ENCODE measurements at places on chromosomes 1 and 21.

DNA sequence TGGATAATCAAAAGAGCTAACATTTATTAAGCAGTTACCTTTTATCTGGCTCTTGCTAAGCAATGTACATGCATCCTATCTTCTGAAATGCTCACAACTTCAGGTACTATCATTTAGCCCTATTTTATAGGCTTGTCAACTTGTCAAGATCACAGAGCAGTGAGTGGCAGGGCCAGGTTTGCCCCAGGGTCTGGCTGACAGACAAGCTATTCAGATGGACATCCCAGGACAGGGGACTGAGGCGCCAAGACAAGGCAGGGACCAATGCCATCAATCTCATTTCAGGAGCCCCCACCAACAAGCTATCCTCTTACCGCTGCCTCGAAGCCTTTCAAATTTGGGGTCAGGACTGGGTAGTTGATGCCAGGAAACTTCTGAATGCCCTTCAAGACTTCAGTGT, 8.9 kb downstream of the HMGCL start:
- DNase-seq: no peak

DNA sequence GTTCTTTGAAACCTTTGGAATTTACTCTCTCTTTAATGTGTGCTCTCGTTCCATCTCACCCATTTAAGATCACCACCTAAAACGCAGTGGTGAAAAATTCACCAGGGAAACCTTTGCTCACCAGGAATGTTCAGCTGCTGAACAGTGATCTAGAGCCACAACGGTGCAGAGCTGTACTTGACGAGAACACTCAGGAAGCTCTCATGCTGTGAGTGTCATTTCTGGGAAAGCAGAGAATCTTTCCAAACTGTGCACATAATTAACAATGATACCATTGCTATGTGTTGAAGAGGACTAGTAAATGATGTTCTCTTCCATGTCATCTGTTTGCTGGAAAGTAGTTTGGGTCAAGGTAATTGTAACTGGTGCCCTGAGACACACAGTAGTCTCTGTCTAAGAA, 117.1 kb downstream of the ZZZ3 start:
- DNase-seq: no peak

GRCh38 chr1:223341121-223341520, 22.9 kb downstream of the SUSD4 start:
- DNase-seq: no peak

DNA sequence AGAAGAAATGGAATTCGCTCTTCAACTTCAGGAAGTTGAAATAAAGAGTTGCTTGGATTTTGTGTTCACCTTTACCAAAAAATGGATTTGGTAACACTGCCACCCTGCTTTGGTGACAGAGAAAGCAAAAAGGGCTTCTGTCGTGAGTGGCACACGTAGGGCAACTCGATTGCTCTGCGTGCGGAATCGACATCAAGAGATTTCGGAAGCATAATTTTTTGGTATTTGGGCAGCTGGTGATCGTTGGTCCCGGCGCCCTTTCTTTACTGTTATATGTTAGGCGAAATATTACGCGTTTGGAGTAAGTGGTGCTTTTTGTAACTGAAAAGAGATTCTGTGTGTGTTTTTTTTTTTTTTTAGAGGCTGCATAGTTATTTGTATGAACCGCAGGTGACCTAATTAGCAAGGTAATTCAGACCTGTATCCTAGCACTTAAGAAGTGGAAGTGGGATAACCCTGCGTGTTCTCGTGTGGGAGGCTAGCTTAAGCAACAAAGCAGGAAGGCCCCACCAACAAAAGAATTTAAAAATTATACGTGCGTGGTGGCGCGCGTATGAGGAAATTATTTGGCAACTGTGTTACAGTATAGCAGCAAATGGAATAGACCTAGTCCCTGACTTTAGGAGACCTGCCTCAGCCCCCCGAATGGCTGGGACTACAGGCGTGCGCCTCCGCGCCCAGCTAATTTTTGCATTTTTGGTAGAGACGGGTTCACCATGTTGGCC, at the start of gene RNU11:
TSS of gene RNU11 (plus strand) at position 127 of the 725 bp plus-strand sequence.
- peak; percentile 94 for DNase-seq

DNA sequence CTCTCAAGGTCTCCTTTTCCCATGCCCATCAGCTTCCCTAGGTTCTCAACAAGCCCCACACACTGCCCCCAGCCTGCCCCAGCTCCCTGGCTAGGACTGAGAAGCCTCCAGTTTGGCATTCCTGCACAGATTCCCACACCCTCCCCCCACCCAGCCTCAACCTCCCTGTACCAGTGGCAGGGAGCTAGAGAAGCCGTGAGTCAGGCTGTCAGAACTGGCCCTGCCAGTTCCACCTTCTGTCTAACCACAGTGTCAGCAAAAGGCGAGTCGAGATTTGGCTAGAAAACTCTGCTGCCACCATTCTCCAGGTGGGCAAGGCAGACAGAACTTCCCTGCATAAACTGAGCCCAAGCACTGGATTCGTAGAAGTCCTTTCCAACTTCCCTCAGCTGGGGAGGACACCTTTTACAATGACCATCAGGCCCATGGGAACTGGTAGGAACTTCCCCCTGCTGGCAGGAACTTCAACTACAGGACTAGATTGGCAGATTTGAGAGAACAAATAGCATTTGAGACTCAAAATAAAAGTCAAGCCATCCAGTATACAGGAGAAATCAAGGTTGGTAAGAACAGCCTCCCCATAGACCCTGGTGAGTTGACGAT, 31.0 kb downstream of the TNNT2 start:
- no peak for DNase-seq

DNA sequence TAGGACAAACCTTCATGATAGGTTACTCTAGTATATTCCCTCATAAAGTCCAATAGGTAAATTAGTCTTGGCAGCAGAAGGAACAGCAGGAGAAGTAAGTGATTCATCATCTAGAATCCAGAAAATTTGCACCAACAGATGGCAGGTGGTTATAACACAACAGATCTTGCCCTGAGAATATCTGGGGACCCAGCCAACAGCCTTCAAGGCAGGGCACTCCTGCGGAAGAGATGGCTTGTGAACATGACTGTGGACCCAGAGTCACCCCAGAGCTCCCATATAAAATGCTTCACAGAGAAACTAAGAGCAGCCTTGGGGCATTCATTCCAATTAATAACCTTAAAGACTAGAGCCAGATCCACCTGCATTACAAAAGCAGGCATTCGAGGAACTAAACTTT, 7.9 kb upstream of the PLA2G2C start:
- DNase-seq: no peak

DNA sequence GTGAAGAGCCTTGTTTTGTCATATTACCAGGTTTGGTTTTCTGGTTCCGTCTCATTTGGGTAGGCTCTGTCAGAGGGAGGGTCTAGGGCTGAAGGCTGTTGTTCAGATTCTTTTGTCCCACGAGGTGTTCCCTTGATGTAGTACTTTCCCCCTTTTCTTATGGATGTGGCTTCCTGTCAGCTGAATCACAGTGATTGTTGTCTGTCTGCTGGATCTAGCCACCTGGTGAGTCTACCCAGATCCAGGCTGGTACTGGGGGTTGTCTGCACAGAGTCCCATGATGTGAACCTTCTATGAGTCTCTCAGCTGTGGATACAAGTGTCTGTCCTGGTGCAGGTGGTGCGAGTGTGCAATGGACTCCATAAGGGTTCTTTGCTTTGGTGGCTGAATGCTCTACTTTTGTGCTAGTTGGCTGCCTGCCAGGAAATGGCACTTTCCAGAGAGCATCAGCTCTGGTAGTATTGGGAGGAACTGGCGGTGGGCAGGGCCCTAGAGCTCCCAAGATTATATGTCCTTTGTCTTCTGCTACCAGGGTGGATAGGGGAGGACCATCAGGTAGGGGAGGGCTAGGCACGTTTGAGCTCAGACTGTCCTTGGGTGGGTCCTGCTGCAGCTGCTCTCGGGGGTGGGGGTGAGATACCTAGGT, 246.0 kb downstream of the RYR2 start:
- no peak for DNase-seq

DNA sequence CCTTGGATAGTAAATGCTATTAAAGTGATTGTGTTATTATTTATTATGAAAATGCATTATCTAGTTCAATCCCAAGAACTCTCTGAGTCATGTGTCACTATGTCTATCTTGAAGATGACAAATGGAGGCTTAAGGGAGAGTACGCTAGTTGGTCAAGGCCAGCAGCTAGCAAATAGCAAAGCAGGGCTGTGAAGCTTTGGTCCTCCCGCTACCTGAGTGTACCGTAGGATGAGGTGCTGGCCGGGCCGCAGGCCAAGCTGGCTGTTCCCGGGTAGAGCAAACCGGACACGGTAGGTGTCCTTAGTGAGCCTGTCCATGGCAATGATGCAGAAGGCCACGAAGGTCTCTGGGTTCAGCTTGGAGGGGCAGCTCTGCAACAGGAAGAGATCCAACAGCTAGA, 9.3 kb downstream of the CYB5RL start:
- no peak for DNase-seq

DNA sequence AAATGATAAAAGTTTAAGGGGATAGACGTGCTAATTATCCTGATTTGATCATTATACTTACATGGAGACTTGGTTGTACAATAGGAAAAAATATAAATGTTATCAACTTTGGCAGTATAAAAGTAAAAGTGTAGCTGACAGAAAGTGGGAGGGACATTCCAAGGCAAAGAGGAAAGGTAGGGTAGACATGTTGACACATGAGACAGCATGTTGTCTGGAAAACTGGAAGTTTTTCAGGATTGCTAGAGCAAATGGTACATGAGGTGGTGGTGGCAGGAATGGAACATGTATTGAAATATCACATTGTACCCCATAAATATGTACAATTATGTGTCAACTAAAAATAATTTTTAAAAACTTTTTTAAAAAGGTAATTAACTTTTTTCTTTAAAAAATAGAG, 13.2 kb downstream of the DIPK1A start:
- no peak for DNase-seq

- no peak for DNase-seq
Measured at GRCh38 chr1:28437264-28437923, 67.9 kb downstream of the PHACTR4 start.

- DNase-seq: no peak
Measured at GRCh38 chr1:184843732-184844495, 89.3 kb upstream of the EDEM3 start.

DNA sequence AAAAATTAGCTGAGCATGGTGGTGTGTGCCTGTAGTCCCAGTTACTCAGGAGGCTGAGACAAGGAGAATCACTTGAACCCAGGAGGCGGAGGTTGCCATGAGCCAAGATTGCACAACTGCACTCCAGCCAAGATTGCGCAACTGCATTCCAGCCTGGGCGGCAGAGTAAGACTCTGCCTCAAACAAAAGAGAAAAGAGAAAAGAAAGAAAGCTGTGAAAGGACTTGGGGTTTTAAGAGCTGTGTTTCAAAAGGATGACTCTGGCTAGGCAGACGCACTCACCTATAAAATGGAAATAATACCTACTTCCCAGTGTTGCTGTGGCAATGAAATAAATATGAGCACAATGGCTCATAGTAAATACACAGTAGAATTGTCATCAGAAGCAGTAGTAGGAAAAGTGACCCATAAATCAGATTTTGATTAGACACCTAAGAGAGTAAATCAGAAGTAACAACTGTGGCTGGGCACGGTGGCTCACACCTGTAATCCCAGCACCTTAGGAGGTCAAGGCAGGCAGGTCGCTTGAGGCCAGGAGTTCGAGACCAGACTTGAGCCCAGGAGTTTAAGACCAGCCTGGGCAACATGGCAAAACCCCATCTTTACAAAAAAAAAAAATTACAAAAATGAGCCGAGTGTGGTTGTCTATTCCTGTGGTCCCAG, 45.9 kb upstream of the PUM1 start:
- DNase-seq: peak; percentile 45

DNA sequence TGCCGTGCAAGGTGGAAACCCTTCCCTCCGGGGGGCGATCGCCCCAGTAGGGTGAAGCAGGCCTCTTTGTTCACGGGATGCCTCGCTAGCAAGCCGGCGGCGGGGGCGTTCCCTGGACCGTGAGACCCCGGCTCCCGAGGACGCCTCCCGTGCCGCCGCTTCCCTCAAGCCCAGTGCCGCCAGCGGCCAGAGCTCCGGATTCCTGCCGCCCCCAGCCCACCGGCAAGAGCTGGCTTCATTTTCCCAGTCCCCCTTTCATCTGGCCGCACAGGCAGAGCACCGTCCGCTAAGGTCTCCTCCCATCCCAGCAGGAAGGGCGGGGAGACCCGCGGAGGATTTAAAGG, 16.3 kb downstream of the IER5 start:
- peak; percentile 35 for DNase-seq

DNA sequence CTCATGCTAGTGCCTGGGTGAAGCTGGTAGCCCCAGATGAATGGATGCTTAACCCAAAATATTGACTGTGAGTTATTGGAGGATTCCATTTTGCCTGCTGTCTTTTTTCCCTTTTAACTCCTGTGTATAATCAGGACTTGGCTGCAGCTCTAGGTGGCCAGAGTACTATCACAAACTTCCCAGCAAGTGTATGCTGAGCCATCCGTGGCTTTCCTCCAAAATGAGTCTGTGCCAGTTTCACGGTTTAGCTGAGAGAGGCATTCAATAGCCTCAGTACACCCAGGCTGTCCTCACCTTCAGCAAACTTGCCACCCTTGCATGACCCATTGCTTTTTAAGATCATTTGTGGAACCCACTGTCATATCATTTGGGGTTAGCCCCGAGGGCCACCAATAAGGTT, 5.3 kb upstream of the DPT start:
- DNase-seq: no peak

- no peak for DNase-seq
Measured at GRCh38 chr21:24896735-24897124, 710.6 kb downstream of the MRPL39 start.

DNA sequence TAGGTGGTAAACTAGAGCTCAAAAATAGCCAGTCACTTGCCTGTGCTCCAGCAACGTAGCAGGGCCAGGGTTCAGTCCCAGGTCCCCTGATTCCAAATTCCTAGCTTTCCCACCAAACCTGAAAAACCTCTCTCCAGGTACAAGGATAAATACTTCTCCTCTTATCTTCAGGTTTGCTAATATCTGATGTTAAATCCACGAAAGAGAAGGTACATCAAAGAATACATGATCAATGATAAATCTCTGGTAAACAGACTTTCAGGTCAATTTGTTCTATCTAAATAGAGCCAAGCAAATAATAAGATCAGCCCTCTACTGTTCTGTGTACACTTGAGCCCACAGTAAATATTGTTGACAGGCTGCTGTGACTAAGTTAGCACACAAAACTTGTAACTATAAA, 52.1 kb upstream of the AKT3 start:
- no peak for DNase-seq

All from NCI-H2081 (cell line).